ENCODE measurements at places on chromosomes 6 and 20. TPM values are rescaled to one million over a fixed set of nuclear protein-coding genes. Genes with fewer than 3 reads are reported as not detected.

VSTM2L gene
- total RNA-seq = 0.22 TPM

POU3F2 gene
- total RNA-seq = not detected

CNR1 gene
- total RNA-seq = under 0.01 TPM

MUCL3 gene
- not detected for total RNA-seq

AVP gene
- not detected for total RNA-seq

ANKS1A gene
- total RNA-seq = 8.8 TPM

SS18L1 gene
- 8.8 TPM for total RNA-seq

GSTA2 gene
- total RNA-seq = not detected

NDRG3 gene
- 25.9 TPM for total RNA-seq

CD24 gene
- not detected for total RNA-seq

DEFB113 gene
- total RNA-seq = not detected

SESN1 gene
- 16.4 TPM for total RNA-seq

BPIFB4 gene
- total RNA-seq = not detected

MYT1 gene
- not detected for total RNA-seq

NKAPL gene
- 1.5 TPM for total RNA-seq

NOTCH4 gene
- 0.44 TPM for total RNA-seq

CALHM4 gene
- not detected for total RNA-seq

SIRPB1 gene
- 2.2 TPM for total RNA-seq

VIP gene
- not detected for total RNA-seq

ACTR5 gene
- 5.3 TPM for total RNA-seq

KHDRBS2 gene
- not detected for total RNA-seq

RAET1L gene
- not detected for total RNA-seq

MTFR2 gene
- 0.22 TPM for total RNA-seq

MOXD1 gene
- 25.2 TPM for total RNA-seq

NKX2-4 gene
- not detected for total RNA-seq

AIF1 gene
- not detected for total RNA-seq

FOXO3 gene
- 46.5 TPM for total RNA-seq

BMP7 gene
- total RNA-seq = not detected

VGLL2 gene
- not detected for total RNA-seq

PARD6B gene
- total RNA-seq = 9.6 TPM
